ENCODE measurements at places on chromosomes 11 and 22. TPM values are rescaled to one million over a fixed set of nuclear protein-coding genes. Genes with fewer than 3 reads are reported as not detected.

DNA sequence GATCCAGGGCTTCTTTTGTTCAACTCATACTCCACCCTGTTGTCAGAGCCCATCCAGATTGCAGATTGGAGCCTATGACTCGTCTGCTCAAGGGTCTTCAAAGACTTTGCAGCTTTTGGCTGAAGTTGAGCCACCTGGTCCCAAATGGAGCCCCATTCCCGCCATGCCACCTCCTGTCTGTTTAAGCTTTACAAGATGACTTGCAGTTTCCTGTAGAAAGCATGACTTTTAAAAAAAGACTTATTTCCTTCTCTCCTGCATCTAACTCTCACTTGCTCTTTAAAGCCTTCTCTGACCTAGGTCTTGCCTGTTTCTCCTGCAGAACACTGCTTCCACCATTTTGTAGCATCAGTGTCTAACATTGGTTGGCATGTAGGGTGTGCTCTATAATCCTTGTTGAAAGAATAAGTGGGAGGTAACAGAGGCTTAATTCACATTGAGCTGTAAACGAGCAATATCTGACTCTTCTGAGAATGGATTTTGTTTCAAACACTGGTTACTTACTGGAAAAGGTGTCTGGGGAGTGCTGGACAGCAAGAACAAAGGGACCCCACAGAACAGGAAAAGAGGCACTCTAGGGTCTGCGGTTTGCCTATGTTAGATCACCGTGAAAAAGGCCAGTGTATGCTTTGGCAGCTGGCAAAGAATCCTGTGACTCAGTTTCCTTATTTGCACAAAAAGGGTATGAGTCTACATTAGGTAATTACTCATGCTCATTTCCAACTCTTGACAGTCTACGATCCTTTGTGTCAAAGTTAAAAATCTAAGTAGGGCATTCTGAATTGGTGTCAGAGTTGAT, 30.3 kb downstream of the NF2 start:
- H3K27me3 ChIP-seq, result no peaks in the 10 kb centered on the region
- no peak for DNase-seq
- H3K36me3 ChIP-seq, result peaks cover 8% of the 10 kb centered on the region
- no peak overlapping the region for H3K4me3 ChIP-seq
- H3K27ac ChIP-seq, result peak overlapping the region; percentile 46

PDGFD gene
- total RNA-seq, result not detected

- no peak overlapping the region for H3K4me3 ChIP-seq
- peaks cover 25% of the 10 kb centered on the region for H3K36me3 ChIP-seq
- H3K4me1 ChIP-seq, result peaks cover 14% of the 10 kb centered on the region
- no peak for DNase-seq
- no peak overlapping the region for H3K27ac ChIP-seq
These were observed 5.0 kb downstream of the UQCR10 start for GRCh38 chr22:29772170-29772641.

IFITM10 gene
- total RNA-seq, result 1.3 TPM

PNPLA5 gene
- total RNA-seq, result not detected

DNA sequence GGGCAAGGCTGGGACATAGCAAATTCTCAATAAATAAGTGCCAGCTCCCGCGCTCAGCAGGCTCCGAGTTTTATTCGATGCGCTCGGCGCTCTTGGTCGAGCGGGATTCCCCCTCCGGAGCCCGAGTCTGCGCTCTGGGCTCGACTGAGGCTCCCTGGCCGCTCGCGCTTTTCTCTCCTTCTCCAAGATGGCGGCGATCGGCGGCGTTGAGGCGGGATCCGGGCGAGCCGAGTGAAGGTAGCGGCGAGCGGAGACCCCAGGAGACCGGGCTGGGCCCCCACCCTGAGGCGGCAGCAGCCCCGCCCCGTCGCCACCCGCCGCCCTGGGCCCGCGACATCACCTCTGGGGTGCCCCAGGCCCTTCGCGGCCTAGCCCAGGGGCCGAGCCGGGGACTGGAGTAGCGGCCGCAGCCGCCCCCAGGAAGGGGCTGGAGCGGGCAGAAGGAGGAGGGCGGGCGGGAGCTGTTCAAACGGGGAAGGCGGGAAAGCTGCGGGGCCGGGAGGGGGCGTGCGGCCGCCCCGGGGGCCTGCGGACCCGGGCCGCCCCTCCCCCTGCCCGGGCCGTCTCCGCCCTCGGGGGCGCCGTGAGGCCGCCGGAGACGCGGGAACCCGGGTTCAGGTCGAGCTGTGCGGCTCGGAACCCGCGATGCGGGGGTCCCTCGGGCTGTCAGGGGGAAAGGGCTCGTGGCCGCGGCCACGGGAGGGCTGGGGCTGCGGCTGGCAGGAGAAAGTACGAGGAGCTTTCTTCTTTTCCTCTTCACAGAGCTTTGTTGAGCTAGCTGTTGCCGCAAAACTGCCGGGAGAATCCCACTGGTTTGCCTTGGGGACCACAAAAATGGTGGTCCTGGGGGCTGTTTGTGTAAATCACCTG, at the start of gene HMGXB4:
HMGXB4 (plus strand) TSS at position 173 of the 870 bp plus-strand sequence. CDS start 4,898 bp downstream, outside the sequence.
- peaks cover 32% of the 10 kb centered on the region for H3K4me1 ChIP-seq
- peaks cover 31% of the 10 kb centered on the region for H3K36me3 ChIP-seq
- peak; percentile 89 for DNase-seq
- H3K27me3 ChIP-seq, result no peaks in the 10 kb centered on the region

TRMU gene
- 74.3 TPM for total RNA-seq

- DNase-seq, result no peak
- H3K27me3 ChIP-seq, result no peaks in the 10 kb centered on the region
- H3K36me3 ChIP-seq, result peaks cover 4% of the 10 kb centered on the region
These were observed 18.0 kb upstream of the POLA2 start for GRCh38 chr11:65243797-65244196.

DNA sequence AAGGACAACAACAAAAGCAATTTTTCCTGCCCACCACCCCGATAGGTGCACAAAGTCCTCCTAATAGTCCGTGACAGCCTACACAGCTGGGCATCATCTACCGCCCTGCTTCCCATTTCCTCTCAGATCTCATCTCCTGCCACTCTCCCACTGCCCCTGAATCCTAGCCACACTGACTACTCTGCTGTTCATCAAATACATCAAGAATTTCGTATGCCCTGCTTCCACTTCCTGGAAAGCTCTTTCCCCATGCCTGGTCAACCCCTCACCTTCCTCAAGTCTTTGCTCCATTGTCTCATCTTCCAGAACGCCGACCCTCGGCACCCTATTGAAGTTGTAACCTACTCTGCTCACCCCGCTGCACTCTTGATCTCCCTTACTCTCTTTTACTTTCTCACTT, 320.1 kb downstream of the OPCML start:
- H3K4me1 ChIP-seq, result no peaks in the 10 kb centered on the region
- H3K27me3 ChIP-seq, result peaks cover 1% of the 10 kb centered on the region
- no peak overlapping the region for H3K4me3 ChIP-seq
- no peaks in the 10 kb centered on the region for H3K36me3 ChIP-seq
- H3K27ac ChIP-seq, result no peak overlapping the region
- DNase-seq, result no peak

OR4A5 gene
- total RNA-seq, result not detected

GRCh38 chr11:61764606-61765260, 12.3 kb downstream of the MYRF start:
- H3K4me1 ChIP-seq, result no peaks in the 10 kb centered on the region
- H3K27me3 ChIP-seq, result no peaks in the 10 kb centered on the region
- no peak overlapping the region for H3K27ac ChIP-seq
- H3K4me3 ChIP-seq, result no peak overlapping the region
- H3K36me3 ChIP-seq, result no peaks in the 10 kb centered on the region
- DNase-seq, result no peak

OR52A1 gene
- not detected for total RNA-seq

DNA sequence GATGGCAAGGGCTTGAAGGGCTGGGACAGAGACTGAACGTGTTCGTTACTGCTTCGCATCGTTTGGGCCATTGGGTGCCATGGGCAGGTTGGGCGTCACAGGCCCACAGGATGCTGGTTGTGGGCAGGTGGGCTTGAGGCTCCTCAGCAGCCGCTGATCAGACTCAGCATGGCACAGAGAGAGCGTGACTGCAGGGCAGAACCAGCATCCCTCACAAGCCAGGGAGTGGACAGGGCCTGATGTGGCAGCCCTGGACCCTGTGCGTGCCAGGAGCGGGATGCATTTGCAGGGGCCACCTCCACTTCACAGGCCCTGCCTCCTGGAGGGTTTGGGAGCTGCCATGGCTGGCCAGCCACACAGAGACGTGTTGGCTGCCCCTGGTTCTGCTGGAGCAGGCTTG, 1228.3 kb downstream of the BRD1 start:
- H3K4me1 ChIP-seq, result no peaks in the 10 kb centered on the region
- H3K4me3 ChIP-seq, result no peak overlapping the region
- DNase-seq, result no peak
- no peak overlapping the region for H3K27ac ChIP-seq
- no peaks in the 10 kb centered on the region for H3K27me3 ChIP-seq

SLCO2B1 gene
- total RNA-seq, result 0.37 TPM

- H3K36me3 ChIP-seq, result no peaks in the 10 kb centered on the region
- no peak for DNase-seq
- H3K4me1 ChIP-seq, result peaks cover 22% of the 10 kb centered on the region
- H3K27me3 ChIP-seq, result peaks cover 59% of the 10 kb centered on the region
These were observed at the start of gene TLCD5 for GRCh38 chr11:120324932-120325810. TSS of gene TLCD5 (plus strand) at chr11:120325299. CDS start at chr11:120327442, 2,143 bp downstream.

GRCh38 chr11:105179542-105180278, 40.1 kb upstream of the CARD18 start:
- no peaks in the 10 kb centered on the region for H3K36me3 ChIP-seq
- H3K4me3 ChIP-seq, result no peak overlapping the region
- H3K27ac ChIP-seq, result no peak overlapping the region
- peaks cover 9% of the 10 kb centered on the region for H3K27me3 ChIP-seq
- no peak for DNase-seq

- DNase-seq, result peak; percentile 94
- H3K36me3 ChIP-seq, result peaks cover 71% of the 10 kb centered on the region
- peak overlapping the region; percentile 83 for H3K4me3 ChIP-seq
- no peaks in the 10 kb centered on the region for H3K27me3 ChIP-seq
- H3K27ac ChIP-seq, result peak overlapping the region; percentile 94
These were observed 2.4 kb downstream of the UCP2 start for GRCh38 chr11:73980001-73980961.

DNA sequence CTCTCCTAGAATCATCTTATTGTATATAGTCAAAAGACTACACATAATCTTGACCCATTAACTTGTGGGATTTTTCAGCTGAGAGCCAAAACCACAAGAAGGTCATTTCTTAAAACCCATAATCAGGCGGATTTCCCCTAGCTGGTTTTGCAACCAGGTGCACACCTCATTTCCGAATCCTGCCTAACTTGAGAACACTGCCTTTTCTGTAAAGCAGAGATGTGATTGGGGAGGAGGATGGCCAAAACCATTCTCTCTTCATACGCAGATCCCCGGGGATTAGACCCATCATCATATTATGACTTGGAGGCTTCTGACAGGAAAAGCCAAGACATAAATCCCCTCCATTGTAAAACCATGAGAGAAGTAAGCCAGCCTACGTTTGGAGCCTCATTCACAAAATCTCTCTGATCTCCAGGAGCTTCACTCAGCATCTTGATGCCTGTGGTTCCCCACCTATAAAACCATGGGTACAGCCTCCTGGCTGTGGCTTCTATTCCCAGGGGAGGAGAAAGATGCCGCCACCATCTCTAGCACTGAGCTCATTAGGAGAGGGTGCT, 191.3 kb downstream of the KIF18A start:
- no peaks in the 10 kb centered on the region for H3K4me1 ChIP-seq
- no peak overlapping the region for H3K27ac ChIP-seq
- H3K27me3 ChIP-seq, result peaks cover 2% of the 10 kb centered on the region
- no peak for DNase-seq

- DNase-seq, result no peak
- no peaks in the 10 kb centered on the region for H3K4me1 ChIP-seq
- no peaks in the 10 kb centered on the region for H3K36me3 ChIP-seq
- peaks cover 7% of the 10 kb centered on the region for H3K27me3 ChIP-seq
These were observed 56.3 kb downstream of the ARHGAP20 start for GRCh38 chr11:110655967-110656366.

DNA sequence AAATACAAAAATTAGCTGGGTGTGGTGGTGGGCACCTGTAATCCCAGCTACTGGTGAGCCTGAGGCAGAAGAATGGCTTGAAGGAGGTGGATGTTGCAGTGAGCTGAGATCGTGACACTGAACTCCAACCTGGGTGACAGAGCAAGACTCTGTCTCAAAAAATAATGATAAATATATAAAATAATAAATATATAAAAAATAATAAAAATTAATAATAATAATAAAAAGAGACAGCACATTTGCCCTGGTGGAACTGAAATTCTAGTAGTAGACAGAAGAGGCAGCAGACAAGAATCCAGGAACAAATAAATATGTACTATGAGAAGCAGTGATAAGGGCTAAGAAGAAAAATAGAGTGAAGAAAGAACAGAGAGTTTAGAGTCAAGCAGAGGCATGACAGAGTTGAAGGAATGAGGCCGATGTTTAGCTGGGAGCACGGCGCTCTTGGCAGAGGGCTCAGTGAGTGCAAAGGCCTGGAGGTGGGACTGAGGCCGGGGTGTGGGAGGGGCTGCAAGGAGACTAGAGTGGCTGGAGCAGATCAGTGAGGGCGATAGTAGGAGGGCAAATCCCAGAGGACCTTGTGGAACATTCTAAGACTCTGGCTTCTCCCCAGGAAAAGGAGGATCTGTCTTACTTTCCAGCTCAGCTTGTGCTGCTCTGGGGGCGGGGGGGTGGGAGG, 410.3 kb downstream of the MN1 start:
- no peak overlapping the region for H3K4me3 ChIP-seq
- no peaks in the 10 kb centered on the region for H3K4me1 ChIP-seq
- no peak overlapping the region for H3K27ac ChIP-seq
- DNase-seq, result no peak
- no peaks in the 10 kb centered on the region for H3K36me3 ChIP-seq
- H3K27me3 ChIP-seq, result peaks cover 4% of the 10 kb centered on the region

DNA sequence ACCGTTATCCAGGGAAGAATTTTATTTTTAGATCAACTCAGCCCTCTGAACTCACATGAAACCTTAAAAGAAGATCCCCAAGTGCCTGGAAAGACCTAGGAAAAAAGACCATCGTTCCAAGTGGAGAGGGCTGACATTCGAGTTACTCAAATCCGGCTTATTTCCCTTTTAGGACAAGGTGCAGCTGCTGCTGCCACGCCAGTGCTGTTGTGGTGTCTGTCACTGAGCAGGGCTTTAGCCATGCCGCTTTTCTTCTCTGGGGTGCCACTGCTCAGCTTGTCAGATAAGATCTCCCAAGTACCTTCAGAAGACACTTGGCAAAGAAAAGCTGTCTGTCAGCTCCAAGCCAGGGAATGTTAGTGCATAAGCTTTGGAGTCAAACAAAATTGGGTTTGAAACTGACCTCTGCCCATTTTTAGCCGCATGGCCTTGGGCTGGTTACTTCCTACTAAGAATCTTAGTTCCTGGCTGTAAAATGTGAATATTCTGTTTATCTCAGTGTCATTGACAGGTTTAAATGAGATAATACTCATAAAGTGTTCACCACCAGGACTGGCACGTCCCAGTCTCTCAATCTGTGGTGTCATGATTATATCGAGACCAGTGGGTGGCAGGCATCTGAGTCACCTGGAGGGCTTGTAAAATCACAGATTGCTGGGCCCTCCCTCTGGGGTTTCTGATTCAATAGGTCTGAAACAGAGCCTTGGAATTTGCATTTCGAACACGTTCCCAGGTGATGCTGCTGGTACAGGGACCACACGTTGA, 117.5 kb downstream of the PKNOX2 start:
- H3K4me3 ChIP-seq, result no peak overlapping the region
- H3K4me1 ChIP-seq, result no peaks in the 10 kb centered on the region

GRCh38 chr11:3833449-3833848, 7.3 kb downstream of the RHOG start:
- H3K36me3 ChIP-seq, result peaks cover 61% of the 10 kb centered on the region
- no peak overlapping the region for H3K4me3 ChIP-seq
- no peak for DNase-seq
- peaks cover 77% of the 10 kb centered on the region for H3K4me1 ChIP-seq
- no peaks in the 10 kb centered on the region for H3K27me3 ChIP-seq
- peak overlapping the region; percentile 78 for H3K27ac ChIP-seq

GRCh38 chr11:88431675-88432341, 94.3 kb upstream of the CTSC start:
- DNase-seq, result no peak
- H3K27ac ChIP-seq, result no peak overlapping the region
- H3K4me1 ChIP-seq, result peaks cover 9% of the 10 kb centered on the region
- peaks cover 9% of the 10 kb centered on the region for H3K36me3 ChIP-seq

Data from activated CD4-positive, alpha-beta T cell treated with anti-CD3 and anti-CD28 coated beads, Interleukin-2, amount 10 ng/mL, durations not matched to agents 7 days and 5 days (primary cell).